ENCODE measurements at places on chromosomes 16 and 17.

- DNase-seq: no peak
These were observed 603.8 kb upstream of the CA10 start for GRCh38 chr17:52762147-52762793.

GRCh38 chr17:42315402-42316156 lies 27.3 kb downstream of the STAT5A start:
- DNase-seq: no peak

GRCh38 chr17:19649274-19649541 lies 657 bp downstream of the ALDH3A2 start:
- DNase-seq: no peak

DNA sequence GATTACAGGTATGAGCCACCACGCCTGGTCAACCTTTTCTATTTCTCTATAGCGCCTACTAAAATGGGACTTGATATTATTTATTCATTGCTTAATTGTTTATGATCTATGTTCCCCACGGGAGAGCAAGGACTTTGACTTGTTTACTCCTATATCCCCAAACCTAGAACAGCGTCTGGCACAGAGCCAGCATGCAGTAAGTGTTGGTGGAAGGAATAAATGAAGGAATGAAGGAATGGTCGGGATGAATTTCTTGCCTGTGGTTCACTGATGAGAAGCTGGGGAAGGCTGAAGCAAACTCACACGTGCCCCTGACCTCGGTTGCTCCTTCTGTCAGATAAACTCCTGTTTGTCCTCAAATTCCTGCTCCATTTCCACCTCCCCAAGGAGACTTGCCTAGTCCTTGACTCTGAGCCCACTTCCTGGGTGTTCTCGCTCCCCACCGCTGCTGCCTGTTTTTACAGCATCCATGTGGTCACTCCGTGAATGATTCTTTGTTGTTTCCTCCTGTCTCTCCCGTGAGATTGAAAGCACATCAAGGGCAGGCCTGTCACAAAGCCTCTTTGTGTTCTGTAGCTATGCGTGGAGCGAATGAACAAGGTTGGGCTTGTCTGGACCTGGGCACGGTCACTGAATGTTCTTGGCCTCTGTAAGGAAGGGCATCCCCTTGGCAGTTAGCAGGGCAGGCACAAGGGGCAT lies 17.3 kb downstream of the C17orf100 start:
- no peak for DNase-seq

GRCh38 chr17:33870936-33871335 lies 384.1 kb upstream of the CCL2 start:
- no peak for DNase-seq

DNA sequence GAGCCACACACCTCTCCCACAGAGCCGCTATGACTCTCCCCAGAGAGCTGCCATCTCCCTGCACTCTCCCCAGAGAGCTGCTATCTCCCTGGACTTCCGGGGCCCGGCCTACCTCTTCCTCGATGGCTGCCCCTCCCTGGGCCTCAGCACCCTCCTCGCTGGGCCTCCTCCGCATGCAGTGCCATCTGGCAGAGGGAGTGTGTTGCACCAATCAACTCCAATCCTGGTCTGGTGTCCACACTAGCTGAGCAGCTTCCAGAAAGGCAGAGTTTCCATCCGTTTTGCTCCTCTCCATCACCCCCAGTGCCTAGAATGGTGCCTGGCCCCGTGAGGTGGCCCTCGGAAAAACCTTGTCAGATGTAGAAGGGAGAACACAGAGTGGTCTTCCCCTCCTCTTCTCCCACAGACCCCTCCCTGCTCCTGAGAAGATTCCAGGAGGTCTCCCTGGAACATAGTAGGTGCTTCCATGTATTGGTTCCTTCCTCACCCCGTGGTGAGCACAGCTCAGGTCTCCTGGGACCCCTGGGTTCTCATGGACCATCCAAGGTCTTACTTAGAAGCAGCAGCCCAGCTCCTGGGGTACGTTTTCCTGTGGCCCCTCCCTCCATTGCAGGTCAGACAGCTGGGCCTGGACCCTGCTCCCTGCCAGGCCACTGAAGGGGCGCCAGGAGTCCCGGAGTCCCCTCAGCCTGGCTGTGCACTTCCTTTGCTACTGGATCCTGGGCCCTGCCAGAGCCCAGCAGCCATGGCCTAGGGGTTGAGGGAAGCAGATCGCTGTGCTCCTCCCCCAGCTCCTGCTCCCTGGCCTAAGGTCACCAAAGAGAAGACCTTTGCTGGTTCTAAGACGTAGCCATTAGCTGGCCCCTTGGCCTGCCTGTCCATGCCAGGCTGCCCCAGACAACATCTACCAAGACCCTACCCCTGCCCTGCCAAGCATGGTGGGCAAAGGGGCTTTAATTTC lies 233.8 kb upstream of the GSE1 start:
- DNase-seq: no peak

DNA sequence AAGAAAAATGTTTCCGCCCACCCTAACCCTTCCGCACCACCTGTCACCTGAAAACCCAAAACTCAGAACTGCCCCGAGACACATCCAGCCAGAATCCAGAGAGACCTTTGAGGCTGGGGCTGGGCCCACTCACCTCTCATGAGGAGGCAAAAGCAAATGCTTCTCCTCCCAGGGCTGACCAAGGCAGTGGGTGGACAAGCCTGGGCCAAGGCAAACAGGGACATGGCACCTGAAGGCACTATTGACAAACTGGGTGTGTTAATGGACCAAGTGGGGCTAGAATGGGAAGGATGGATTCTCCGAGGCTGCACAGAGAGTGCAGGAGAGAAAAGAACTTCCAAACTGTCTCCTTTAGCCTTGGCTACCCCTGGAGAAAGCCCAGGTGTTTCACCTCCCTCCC lies 54.4 kb downstream of the SOX9 start:
- DNase-seq: no peak

- DNase-seq: peak; percentile 93
These were observed 286.6 kb upstream of the CCL2 start for GRCh38 chr17:33968350-33969044.

DNA sequence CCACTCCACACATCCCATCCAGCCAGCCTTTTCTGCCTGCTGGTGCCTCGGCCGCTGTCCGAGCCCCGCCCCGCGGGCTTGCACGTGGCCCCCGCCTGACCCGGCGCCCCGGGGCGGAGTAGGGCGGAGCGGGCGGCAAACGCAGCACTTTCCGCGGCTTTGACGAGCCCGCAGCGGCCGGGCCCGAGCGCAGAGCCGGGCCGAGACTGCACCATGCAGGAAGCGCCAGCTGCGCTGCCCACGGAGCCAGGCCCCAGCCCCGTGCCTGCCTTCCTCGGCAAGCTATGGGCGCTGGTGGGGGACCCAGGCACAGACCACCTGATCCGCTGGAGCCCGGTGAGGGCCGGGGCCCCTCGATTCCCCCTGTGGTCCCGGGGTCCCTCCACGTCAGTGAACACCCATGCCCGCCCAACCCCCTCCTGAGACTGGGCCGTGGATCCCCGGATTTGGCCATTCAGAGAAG lies at the start of gene HSF4:
TSS of gene HSF4 (plus strand) at position 147 of the 463 bp plus-strand sequence. CDS start at position 214, 67 bp downstream.
- no peak for DNase-seq

DNA sequence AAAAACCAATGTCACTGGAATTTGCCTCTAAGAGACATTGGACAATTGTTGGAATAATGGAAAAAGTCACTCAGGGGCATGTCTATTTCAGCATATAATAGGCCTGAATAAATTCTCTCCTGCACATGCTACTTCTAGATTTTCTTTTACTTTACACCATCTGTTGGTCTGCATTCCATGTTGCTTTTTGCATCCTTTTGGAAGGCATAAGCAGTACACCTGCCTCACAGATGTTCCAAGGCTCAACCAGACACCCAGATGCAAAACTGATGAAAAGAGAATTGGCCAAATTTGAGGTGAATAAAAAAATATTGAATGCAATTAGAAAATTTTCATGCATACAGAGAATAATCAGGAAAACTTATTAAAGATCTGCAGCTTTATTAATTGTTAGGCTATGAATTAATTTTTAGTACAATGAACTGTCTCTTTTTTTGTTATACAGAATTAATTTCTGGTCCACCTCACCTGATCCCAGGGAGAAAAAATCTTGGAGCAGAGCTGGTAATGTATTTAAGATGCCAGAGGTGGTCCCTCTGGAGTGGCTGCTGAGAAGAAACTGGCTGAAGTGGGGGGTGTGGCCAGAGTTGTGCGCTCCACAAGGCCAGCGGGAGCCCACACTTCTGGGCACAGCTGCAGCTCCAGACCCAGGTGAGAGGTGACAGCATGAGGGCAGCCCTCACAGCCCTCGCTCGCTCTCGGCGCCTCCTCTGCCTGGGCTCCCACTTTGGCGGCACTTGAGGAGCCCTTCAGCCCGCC lies 778.6 kb downstream of the CDH11 start:
- DNase-seq: no peak

DNA sequence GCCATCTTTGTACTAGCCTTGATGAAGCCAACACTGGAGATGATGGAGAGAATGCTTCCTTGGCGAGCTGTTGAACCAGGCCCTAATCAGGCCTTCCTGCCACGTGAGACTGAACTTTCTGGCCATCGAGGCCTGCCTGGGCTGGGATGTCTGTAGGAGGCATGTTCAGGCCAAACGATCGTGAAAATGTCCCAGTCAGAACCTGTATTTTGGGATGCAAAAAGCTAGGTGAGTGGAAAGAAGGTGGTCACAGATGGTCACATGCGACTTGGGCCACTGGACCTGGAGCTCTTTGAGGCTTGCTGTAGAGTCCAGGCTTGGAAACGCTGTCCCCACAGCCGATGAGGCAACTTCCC lies 12.9 kb downstream of the KNOP1 start:
- DNase-seq: no peak

DNA sequence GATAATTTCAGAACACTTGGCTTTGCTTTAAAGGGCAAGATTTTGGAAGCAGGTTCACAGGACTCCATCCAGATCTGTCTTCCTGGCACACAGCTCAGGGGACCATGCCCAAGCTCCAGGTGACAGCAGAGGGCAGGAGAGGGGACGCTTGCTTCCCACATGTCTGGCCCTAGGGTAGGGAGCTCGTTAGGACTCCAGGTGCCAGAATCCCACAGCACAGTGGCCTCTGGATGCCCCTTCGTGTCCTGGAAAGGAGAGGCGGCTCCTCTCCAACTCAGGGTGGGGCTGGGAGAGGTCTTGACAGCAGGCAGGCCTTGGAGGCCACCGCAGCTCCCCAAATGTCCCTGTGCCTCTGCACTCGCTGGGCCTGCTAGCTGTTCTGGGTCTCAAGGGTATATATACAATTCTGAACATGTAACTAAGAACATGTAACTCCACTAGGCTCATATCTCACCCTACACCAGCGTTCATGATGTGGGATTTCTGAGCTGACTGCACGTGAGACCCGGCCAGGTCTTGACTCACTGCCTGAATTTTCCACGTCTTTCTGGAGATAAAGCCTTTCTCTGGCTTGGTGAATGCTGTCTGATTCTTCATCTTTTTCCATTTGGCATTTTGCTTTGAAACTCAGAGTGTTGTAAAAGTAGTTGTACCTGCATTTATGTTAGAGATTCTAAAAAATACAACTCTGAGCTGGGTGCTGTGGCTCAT lies 52.8 kb downstream of the MARCHF10 start:
- DNase-seq: no peak

DNA sequence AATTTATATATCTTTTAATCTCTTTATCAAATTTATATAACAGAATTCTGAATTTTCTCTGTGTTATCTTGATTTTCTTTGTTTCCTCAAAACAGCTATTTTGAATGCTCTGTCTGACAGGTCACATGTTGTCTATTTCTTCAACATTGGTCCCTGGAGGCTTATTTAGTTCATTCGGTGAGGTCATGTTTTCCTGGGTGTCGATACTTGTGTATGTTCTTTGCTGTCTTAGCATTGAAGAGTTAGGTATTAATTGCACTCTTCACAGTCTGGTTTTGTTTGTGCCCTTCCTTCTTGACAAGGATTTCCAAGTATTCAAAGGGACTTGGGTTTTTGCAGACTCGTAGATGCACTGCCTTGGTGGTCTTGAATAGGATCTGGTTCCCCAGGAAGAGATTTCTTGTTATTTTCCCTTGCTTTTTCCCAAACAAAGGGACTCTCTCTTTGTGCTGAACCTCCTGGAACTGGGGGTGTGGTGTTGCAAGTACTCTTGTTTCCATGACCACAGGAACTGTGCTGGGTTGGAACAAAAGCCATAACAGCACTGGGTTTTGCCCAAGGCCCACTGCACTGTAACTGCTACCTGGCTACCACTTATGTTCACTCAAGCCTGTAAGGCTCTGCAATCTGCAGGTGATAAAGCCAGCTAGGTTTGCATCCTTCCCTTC lies 1483.0 kb downstream of the CDH8 start:
- no peak for DNase-seq

DNA sequence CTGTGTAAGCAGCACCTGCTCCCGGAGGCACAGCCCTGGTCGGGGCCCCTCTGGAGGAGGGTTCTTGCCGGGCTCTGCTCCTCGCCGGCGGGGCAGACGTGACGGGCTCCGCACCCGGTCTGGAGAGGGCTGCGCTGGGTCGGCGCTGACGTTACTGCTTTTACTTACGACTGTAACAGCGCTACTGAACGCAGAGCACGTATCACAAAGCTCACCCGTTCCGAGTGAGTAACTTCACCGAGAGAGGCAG lies 1.3 kb upstream of the RAB40C start:
- no peak for DNase-seq

- DNase-seq: no peak
These were observed 20.4 kb upstream of the TFAP4 start for GRCh38 chr16:4293181-4293716.

GRCh38 chr17:19770985-19771735 lies 23.1 kb upstream of the ALDH3A1 start:
- DNase-seq: no peak

GRCh38 chr17:53330756-53331155 lies 492.0 kb upstream of the KIF2B start:
- DNase-seq: no peak

DNA sequence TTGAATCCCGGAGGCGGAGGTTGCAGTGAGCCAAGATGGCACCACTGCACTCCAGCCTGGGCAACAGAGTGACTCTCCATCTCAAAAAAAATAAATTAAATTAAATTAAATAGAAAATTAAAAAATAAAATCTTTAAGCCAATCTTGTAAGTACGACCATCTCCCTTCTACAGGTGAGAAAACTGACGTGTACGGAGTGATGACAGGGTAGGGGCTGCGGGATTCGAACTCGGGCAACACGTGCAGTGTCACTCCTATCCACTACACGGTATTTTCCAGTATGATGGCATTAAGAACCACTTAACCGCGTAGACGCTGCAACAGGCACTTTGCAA lies 762 bp downstream of the WDR59 start:
- no peak for DNase-seq

DNA sequence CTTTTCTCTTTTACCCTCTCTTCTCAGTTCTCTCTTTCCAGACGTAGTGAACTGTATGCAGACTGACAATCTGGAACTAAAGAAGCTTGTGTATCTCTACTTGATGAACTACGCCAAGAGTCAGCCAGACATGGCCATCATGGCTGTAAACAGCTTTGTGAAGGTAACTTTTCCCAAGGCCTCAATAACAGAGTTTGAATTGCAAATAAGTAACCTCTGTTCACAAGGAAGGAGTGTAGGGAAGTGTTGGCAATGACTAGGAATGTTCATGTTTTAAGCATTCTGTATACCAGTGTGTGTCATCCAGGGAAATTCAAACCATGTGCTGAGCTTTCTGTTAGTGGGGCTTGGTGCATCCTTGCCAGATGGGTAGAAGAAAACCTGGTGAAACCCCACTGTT lies 18.6 kb downstream of the AP2B1 start:
- no peak for DNase-seq

- DNase-seq: no peak
These were observed 25.1 kb upstream of the ASIC2 start for GRCh38 chr17:33318241-33318640.
